Activated CD4-positive, alpha-beta T cell treated with anti-CD3 and anti-CD28 coated beads, Interleukin-2, amount 50 U/mL, for 16 hours (primary cell): ENCODE measurements at places on chromosomes 7 and 10.

- DNase-seq, result no peak
Observed at GRCh38 chr7:90661290-90662151, 65.4 kb downstream of the CDK14 start.

DNA sequence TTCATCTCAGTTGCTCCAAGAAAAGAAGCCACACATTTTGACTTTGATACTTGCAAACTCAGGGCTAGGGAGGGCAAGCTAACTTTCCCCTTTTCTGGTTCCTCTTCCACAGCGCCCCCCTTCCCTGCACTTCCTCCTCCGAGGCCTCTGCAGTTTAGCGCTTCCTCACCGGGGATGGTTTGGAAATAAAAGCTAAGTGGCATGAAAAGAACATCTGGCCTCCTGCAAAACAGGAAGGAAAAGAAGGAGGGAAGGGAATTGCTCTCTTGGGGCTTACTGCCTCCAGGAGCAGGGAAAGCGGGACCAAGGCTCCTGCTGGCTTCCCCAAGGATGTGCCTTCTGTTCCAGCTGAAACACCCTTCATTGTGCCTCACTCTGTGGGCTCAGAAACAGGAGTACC is 42.3 kb downstream of the PRKCQ start:
- no peak for DNase-seq

DNA sequence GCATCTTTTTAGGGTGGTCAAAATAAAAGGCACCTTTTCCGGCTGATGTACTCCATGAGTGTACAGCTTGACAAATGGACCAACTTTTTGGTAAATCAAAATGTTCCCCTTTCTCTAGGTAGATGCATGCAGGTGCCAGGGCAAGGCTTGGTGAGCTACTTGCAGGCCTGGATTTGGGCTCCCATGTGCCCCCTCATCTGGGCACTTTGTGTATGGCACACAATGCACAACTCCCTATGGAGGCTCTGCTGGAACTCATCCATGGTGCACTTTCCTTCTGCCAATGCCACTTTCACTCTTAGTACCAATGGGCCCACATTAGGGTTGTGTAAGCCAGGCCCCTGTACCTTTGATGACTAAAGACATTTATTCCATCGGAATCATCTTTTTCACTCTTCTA is 300.8 kb downstream of the SDHAF3 start:
- DNase-seq, result no peak

DNA sequence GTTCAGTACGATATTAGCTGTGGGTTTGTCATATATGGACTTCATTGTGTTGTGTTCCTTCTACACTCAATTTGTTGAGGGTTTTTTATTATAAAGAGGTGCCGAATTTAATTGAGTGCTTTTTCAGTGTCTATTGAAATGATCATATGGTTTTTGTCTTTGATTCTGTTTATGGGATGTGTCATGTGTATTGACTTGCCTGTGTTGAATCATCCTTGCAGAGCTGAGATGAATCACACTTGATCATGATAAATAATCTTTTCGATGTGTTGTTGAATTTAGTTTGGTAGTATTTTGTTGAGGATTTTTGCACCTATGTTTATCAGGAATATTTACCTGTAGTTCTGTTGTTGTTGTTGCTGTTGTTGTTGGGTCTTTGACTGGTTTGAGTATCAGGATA is 39.8 kb downstream of the ATOH7 start:
- no peak for DNase-seq

GRCh38 chr10:133356549-133357284 is 1.1 kb downstream of the FUOM start:
- no peak for DNase-seq

GRCh38 chr10:111295788-111296187 is 219.0 kb downstream of the ADRA2A start:
- no peak for DNase-seq

- DNase-seq, result no peak
Observed at GRCh38 chr10:26797340-26797739, 63.4 kb downstream of the ABI1 start.

DNA sequence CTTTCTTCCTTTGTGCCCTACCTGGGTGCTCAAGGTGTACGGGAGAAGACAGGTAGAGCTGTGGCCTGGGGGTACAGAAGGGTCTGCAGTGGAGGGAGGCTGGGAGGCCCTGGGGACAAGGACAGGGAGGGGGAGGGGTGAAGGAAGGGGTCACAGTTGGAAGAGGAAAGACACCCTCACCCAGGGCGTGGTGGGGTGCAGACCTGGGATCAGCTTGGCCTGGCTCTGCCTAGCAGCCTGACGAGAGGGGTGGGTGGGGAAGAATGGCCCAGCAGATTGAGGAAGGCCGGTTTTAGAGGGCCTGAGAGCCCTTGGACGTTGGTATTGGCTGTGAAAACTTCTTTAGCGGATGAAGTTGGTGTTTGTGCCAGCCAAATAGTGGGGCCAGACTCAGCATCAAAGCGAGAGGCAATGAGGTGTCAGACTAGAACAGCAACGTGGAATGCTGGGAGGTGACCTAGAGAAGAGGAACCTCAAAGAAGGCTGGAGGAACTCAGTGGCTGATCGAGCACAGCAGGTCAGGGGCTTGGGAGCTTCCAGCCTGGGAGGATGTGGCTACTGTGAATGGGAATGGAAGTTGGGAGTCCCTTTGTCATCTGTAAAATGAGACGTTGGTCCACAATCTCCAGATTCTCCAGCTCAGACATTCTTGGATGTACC is 18.1 kb upstream of the TRIM8 start:
- no peak for DNase-seq

DNA sequence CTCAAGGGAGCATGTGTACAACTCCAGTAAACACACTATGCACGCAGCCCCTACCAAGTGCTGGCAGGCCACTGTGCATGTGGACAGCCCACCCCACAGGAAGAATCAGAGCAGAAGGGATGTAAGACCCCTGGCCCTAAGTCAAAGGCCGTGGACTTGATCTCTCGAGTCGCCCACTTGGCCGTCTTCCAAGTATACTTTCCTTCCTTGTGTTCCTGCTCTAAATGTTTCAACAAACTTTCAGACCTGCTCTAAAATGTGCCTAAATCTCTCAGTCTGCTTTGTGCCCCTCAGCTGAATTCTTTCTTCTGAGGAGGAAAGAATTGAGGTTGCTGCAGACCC is 21.1 kb upstream of the NOM1 start:
- no peak for DNase-seq

DNA sequence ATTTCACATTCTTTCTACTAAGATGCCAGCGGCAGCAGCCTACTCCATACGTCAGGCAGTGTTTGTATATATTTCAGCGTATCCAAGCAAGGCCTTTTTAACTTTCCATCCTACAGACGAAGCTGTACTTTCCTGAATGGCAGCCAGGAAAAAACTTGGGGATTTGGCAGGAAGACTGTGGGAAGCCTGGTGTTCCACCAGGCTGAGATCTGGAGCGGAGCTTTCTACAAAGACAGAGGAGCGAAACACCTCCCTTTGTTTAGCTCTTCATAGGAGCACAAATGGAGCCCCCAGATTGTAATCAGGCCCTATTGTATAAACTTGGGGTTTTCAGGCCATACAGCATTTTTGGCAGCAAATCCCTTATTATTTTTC is 143.8 kb downstream of the TES start:
- no peak for DNase-seq

GRCh38 chr7:2927592-2927991 is 83.5 kb upstream of the GNA12 start:
- no peak for DNase-seq

GRCh38 chr7:127895814-127896280 is 135.4 kb downstream of the LRRC4 start:
- DNase-seq, result no peak

- no peak for DNase-seq
Observed at GRCh38 chr10:132057191-132057681, 8.5 kb upstream of the JAKMIP3 start.

DNA sequence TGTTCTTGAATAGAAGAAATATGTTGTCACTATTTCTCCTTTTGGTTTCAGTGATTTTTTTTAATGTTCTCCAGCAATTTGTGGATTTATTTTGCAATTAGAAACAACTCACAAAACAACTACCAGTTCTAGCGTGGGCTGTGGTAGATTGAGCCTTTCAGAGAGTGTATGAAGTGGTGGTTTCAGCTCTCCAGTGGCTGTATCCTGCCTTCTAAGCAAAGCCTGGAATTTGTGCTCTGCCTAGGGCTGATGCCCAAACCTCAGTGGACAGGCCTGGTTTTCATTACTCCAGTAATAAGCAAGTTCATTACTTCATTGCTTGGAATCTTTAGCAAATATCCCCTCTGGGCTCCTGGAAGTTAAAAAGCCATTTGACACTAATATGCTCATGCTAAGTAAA is 35.9 kb downstream of the APBB1IP start:
- no peak for DNase-seq

DNA sequence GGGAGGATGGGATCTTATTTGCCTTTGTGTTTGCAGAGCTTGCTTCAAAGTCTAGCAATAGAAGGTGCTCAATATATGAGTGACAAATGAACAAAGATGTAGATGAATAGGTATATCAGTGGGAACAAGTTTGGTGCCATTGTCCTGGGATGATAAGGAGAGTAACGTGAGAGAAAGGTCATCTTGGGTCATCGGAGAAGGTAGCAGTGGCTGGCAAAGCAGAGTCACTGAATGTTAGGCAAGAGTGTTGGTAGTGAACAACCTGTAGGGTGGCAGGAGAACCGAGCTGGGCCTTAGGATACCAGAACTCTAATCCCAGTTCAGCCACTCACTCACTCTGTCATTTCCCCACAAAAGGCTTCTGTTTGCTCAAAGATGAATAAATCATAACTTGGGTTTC is 87.2 kb downstream of the CCDC71L start:
- no peak for DNase-seq

GRCh38 chr10:72545546-72545945 is 80.3 kb downstream of the MICU1 start:
- DNase-seq, result no peak

DNA sequence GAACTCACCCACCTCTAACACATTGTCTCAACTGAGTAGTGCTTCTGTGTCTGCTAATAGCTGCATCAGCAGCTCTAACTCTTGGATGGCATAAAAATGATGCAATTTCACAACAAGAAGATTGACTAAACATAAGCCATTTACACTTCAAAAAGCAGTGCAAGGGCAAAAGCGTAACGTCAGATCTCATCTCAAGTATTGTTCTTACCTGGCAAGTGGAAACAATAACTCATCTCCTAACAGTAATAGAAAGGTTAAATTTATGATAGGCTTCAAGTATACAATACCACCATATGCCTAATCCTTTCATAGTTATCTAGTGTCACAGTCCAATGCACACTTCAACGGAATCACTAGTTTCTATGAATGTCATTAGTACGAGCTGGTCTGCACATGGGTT is 14.8 kb downstream of the TPK1 start:
- DNase-seq, result peak; percentile 90

DNA sequence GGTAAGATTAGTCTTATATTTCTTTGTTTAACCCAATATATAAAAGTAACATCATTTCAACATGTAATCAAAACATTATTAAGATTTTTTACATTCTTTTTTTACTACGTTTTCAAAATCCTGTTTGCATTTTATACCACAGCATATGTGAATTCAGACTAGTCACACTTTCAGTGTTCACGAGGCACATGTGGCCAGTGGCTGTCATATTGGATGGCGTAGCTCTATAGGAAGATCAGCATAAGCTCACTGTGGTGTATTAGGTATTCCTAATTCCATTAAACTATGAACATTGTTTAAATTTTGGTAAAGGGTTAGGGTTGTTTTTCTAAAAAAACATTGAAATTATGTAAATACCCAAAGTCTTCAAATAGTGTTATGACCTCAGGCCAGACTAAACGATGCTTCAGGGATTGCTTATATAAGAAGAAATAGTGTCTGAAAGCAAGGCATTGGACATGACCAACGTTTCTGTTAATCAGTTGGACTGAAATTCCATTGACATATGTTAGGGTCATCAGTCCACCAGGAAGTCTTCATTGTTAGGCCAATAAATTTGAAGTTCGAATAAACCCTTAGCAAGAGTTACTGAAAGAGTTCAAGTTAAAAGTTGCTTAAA is 97.0 kb downstream of the BICC1 start:
- DNase-seq, result no peak

DNA sequence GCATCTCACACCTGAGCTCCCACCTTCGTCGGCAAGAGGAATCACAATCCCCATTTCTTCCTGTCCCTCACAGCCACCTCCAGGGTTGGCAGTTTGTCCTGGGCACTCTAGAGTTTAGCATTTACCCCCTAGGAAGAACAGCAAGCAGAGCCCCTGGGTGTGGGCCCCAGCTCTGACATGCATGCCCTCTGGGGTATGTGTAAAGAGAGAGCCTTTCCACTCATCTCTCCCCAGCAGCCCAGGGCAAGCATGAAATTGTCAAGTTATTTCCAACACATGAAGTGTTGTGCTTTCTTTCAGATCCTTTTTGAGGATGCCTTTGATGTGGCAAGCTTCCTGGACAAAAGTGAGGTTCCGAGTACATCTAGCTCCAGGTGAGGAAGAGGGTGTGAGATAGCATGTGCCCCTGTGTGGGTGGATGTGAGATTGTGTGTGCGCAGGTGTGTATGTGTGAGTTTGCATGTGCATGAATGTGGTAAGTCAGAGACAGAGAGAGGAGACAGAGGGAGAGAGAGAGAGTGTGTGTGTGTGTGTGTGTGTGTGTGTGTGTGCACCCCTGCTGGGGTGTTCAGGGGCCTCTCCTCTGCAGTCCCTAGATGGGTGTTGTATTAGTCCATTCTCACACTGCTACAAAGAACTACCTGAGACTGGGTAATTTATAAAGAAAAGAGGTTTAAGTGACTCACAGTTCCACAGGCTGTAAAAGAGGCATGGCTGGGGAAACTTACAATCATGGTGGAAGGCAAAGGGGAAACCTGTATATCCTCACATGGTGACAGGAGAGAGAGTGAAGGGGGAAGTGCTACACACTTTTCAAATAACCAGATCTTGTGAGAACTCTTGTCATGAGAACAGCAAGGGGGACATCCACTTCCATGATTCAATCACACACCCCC is 18.1 kb downstream of the STRA8 start:
- peak; percentile 7 for DNase-seq

DNA sequence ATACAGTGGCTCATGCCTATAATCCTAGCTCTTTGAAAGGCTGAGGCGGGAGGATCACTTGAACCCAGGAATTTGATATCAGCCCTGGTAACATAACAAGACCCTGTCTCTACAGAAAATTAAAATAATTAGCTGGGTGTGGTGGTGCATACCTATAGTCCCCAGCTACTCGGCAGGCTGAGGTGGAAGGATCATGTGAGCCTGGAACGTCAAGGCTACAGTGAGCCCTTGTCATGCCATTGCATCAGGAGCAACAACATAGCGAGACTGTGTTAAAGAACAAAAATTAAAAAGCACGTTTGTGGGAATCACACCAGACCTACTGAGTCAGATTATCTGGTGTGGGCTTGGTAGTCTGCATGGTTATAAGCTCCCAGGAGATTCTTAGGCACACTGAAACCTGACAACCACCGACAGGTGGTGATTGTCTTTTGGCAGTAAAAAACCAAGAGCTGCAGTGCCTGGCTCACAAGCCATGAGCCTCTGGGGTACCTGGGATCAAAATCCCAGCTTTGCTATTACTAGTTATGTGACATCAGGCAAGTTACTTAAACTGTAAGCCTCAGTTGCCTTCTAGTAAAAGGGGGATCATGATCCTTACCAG is 146.9 kb downstream of the SND1 start:
- DNase-seq, result no peak

- DNase-seq, result no peak
Observed at GRCh38 chr7:90846192-90846591, 250.1 kb downstream of the CDK14 start.

- no peak for DNase-seq
Observed at GRCh38 chr7:103413407-103413806, 32.6 kb downstream of the SLC26A5 start.

- DNase-seq, result no peak
Observed at GRCh38 chr10:72812753-72813430, 80.6 kb upstream of the OIT3 start.

GRCh38 chr7:43481902-43482678 is 100.8 kb upstream of the STK17A start:
- no peak for DNase-seq

GRCh38 chr10:21946946-21947345 is 56.6 kb downstream of the DNAJC1 start:
- DNase-seq, result no peak
